Dorsolateral prefrontal cortex (tissue), 122 donors: ENCODE measurements at places on chromosomes 2 and 18. TPM values are rescaled to one million over a fixed set of nuclear protein-coding genes. Genes with fewer than 3 reads are reported as not detected.
A peak's percentile ranks its signal among the peaks of the same experiment; 100 is the strongest.

The SULT1C2 gene
- total RNA-seq = 0.18 TPM

DNA sequence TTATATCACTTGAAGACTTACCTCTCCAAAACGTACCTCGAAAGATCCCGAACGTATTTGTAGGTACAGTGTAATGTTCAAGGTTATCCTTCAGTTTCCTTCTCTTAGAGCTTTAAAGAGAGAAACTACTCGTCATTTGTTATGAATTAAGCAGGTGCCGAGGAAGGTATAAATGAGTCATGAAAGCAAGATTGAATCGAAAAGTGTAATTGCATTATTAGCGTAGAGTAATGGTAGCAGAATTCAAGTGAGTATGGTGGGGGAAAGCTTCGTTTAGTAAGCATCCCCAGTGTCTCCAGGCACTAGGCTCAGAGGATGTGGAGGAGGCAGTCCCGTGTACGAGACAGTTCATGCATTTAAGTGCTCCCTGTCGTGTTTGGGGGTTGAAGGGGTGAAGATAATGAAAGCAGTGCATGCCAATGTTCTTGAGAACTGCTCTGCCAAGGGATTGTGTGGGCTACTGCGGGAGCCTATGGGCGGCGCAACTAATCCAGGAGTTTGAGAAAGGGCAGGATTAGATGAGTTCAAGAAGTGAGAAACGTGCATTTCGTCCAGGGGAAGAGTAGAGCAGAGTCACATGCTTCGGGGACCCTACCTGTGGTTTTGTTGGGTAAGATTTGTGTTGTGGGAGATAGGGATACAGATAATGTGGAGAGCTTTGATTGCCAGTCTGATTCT is 858 bp downstream of the POLR1B start:
- DNase-seq = no peak

DNA sequence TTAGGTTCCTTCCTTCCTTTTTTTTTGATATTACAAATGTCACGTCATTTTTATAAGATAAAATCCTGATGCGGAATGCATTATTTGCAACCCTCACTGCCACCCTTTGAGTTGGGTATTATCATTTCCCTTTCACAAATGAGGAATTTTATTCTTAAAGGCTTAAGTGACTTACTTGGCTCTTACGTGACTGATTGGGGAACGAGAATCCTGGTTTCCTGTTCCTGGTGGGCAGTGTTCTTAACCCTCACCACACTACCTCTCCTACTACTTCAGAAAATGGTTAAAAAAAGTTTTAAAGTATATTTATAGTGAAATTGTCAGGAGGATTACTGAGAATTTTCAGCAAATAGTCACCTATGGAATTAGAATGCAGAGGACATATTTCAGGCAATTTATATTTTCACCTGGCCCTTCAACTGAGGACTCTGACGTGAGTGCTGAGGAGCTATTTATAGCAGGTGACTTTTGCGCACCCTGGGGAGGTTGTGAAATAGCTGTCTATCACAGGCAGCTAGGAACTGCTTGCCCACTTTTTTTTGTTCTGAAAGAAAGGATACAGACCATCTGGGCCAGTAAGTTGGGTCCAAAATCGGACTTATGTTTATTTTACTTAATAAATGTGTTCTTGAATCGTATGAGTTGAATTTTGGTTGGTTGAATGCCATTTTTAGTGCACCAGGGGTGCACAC is 18.7 kb upstream of the RASGRP3 start:
- no peak for DNase-seq

DNA sequence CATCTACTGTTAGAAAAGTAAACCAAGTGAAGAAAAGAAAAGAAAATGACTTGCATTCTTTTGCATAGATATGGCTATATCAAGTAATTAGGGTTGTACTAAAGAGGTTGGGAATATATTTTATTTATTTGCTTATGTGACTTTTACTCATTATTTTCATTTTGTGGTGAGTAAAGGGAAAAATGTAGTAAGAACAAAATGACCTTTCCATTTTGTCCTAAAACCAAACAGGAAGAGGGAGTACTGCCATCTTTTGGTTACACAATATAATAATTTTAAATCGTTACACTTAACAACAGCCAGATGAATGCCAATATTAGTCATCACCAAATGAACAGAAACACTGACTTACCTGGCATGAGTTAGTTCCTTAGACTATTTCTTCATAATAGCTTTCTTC is 47.3 kb upstream of the NDUFV2 start:
- no peak for DNase-seq

GRCh38 chr2:137937246-137937645 is 27.0 kb upstream of the HNMT start:
- DNase-seq = no peak

DNA sequence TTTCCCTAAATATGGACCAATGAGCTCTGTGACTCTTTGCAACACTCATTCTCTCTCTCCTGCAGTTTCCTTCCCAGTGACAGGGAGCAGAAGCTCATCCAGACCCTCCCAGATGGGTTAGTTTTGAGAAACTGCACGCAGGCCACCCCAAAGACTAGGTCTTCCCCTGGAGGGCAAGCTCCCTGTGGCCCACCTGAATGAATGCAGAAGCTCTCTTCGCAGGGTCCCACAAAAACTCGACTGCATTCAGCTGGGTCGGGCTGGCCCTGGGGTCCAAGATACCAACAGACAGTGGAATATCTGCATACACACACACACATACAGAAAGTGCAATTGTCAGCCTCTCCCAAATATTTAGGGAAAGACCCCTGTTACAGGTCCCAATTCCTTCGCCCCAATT is 37.0 kb downstream of the TFCP2L1 start:
- DNase-seq = peak; percentile 13

The ATOH8 gene
- 20.9 TPM for total RNA-seq

The RGPD3 gene
- 0.78 TPM for total RNA-seq

The NFATC1 gene
- total RNA-seq = 6.7 TPM

DNA sequence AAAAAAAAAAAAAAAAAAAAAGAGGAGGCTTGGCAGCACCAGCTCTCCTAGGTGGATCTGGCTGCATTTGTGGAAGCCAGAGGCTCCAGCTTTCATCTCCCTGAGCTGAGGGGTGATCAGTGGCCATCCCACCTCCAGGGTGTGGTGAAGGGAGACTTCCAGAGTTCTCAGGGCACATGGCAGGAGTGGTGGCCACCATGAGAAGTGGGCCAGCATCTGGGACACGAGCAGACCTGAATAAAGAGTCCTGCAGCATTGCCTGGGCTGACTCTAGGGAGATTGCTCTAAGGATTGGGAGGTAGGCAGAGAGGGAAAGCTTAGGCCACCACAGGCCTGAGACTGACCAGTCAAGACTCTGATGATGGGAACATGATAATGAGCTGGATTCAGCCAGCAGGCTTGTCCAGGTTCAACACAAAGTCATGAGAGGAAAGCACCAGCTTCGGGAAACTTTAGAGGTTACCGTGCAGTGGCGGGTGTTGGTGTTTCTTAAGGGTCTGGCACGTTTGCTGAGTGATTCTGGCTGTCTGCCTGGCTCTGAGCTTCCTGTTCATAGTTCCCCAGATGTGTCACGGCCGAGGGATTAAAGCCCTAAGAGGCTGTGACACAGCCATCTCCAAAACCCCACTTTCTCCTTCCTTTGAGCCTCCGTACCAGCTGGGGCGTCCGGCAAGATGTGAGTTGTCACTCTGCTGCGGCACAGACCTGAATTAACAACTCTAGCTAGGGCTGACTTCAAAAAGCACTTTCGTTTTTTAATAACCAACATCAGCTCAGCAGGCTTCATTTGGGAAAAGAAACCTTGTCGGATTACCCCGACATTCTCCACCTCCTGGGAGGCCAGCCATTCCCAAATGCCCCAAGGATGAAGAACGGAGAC is 38.3 kb upstream of the IL1R1 start:
- DNase-seq = no peak

The CNGA3 gene
- total RNA-seq = 1.5 TPM

The ZSWIM2 gene
- total RNA-seq = 0.70 TPM

DNA sequence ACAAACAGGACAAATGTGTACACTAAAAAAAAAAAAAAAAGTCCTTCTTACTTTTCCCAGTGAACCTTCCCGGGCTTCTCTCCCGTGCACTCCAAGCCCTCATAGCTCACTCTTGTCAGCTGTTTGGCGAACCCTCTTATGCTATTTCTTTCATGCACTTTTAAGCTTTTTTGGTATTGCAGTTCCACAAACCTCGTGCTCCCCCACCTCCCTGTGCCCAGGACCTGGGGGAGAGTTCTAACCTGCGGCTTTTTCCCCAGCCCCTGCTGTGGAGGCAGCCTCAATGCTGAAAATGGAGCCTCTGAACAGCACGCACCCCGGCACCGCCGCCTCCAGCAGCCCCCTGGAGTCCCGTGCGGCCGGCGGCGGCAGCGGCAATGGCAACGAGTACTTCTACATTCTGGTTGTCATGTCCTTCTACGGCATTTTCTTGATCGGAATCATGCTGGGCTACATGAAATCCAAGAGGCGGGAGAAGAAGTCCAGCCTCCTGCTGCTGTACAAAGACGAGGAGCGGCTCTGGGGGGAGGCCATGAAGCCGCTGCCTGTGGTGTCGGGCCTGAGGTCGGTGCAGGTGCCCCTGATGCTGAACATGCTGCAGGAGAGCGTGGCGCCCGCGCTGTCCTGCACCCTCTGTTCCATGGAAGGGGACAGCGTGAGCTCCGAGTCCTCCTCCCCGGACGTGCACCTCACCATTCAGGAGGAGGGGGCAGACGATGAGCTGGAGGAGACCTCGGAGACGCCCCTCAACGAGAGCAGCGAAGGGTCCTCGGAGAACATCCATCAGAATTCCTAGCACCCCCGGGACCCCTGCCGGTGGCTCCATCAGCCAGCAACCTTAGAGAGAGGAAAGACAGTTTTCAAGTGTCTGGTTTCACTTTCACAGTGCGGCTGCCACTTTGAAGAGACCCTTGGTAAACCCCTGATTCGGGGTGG is 826 bp downstream of the KCNE4 start:
- no peak for DNase-seq

- DNase-seq = no peak
Measured at GRCh38 chr2:99478632-99479031, 11.2 kb downstream of the REV1 start.
